Smooth muscle cell of the umbilical artery (primary cell): ENCODE measurements at places on chromosomes 6 and 20. TPM values are rescaled to one million over a fixed set of nuclear protein-coding genes. Genes with fewer than 3 reads are reported as not detected.

Gene SAPCD1
- total RNA-seq, result 1.2 TPM in 2 replicates

Gene FAM209A
- total RNA-seq, result not detected in 2 replicates

Gene CST2
- not detected in 2 replicates for total RNA-seq

Gene AMD1
- total RNA-seq, result 42.5 and 93.0 TPM in 2 replicates

Gene BACH2
- total RNA-seq, result 0.74 and 1.5 TPM in 2 replicates

Gene OVOL2
- not detected in 2 replicates for total RNA-seq

Gene RAB5IF
- total RNA-seq, result 62.0 and 90.9 TPM in 2 replicates
